HuH-7 (cell line): ENCODE measurements at places on chromosomes 2 and 18.

- no peak for DNase-seq
Measured at GRCh38 chr2:203934041-203934492, 2.5 kb upstream of the ICOS start.

DNA sequence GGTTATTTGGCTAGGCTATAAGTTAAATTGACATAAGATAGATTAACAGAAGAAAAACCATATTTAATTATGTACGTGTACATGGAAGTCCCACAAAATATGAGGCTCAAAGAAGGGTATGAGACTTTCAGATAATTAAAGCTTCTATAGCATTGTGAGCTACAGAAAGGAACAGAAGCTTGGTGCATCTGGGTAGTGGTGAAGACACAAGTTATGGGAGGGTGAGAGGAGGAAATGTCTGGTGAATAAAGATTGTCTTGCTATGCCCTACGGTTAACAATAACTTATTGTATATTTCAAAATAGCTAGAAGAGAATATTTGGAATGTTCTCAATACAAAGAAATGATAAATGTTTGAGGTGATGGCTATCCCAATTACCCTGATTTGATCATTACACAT, 6.8 kb upstream of the FAM124B start:
- no peak for DNase-seq

- DNase-seq, result no peak
Measured at GRCh38 chr2:55338268-55338667, 69.2 kb upstream of the MTIF2 start.

DNA sequence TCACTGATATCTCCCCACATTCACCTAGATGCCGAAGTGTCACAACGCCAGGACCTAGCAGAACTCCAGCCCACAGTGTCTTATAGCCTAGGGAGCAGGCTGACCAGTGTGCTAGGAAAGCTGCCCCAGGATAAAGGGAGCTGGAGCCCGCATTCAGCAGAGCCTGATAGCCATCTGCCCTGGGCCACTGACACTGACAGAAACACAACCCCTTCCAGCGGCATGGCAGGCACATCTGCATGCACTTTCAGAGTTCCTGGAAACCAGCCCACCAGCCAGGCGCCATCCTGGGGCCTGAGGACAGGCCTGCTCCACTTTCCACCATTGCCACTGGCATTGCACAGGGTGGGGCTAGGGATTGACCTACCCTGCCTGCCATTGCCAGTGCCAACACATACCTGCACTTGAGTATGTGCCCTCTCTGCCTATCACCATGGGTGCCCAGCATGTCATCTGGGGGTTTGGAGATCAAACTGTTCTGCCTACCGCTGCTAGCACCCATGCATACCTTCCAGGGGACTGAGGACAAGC, 290.1 kb upstream of the KLHL14 start:
- DNase-seq, result no peak

- no peak for DNase-seq
Measured at GRCh38 chr2:219944866-219945265, 317.4 kb downstream of the SLC4A3 start.

DNA sequence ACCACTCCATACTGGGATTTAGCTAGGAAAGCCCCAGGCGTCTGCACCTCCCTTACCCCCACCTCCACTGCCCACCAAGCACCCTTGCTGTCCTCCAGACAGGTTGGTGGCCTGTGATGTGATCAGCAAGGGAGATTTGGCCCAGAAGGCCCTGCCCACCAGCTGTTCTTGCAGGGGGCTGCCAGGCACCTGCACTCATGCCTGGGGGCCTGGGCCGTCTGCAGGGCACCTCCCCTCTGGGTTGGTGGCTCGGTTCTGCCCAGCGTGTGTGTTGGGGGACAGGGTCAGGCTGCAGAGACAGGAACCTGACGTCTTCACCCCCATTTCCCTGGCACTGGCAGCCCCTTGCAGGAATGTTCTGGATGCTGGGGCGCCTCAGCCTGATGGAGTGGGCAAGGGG, 5.8 kb downstream of the DNMT3A start:
- no peak for DNase-seq

DNA sequence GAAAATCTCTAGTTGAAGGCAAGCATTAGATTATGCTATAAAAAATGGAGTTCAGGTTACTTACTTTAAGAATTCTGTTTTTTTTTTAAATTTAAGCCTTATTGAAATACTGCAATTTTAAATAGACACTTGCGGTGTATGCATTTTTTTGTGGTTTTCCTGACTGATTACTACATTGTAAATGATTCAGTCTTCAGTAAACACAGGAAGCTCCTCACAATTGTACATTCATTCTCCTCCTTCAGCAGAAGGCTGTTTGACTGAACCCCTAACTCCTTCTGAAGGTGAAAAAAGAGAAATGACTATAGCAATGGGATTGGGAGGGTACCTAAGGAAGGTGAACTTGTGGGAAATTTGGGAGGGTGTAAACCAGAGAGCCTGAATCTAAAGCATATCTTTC, 136.1 kb downstream of the GCA start:
- DNase-seq, result no peak

DNA sequence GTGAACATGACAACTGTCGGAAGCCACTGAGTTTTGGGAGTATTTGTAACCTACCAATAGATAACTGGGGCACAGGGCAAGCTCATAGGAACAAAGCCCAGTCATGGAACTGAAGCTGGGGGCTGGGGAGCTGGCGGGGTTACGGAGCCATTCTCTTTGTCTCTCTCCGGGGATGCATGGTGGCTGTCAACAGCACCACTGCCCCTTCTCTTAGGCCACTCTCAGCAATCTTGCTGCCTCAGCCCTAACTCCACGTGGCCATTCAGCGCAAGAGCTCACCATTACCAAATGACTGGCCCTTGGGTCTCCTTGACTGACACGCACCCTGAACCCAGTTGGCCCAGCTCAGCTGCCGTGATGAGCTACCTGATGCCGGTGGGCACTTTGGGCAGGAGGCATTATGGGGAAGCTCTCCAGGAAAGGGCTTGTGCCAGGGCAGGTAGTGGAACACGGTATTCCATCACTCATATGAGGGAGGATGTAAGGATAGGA, 33.6 kb upstream of the ODC1 start:
- no peak for DNase-seq

GRCh38 chr2:230007931-230008707, 60.6 kb downstream of the SLC16A14 start:
- DNase-seq, result peak; percentile 27

DNA sequence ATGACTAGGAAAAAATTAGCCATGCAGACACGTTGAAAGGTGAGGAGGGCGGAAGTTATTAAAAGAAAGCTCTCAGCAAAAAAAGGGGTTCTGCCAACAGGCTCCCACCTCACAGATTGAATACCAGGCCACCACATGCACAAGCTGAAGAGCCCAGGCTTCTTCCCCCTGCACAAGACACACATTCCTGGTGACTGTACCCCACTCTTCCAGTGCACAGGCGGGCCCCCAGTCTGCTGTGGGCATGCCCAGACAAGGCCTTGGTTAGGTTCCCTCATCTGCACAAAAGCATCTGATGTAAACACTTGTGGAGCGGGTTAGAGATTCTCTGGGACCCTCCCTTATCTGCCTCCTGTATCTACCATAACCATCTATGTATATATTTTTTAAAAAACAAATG, 81.7 kb downstream of the AGPS start:
- no peak for DNase-seq

- DNase-seq, result no peak
Measured at GRCh38 chr2:197539734-197540133, 23.9 kb downstream of the MOB4 start.

GRCh38 chr2:109636317-109636716, 22.2 kb downstream of the SOWAHC start:
- no peak for DNase-seq

- no peak for DNase-seq
Measured at GRCh38 chr2:65128297-65129190, 1.4 kb downstream of the RAB1A start.

- DNase-seq, result no peak
Measured at GRCh38 chr2:72515696-72516095, 310.1 kb downstream of the EXOC6B start.

- no peak for DNase-seq
Measured at GRCh38 chr2:23524261-23524706, 139.3 kb downstream of the KLHL29 start.

GRCh38 chr18:9735879-9736278, 27.8 kb downstream of the RAB31 start:
- no peak for DNase-seq

GRCh38 chr18:77323640-77324299, 74.1 kb downstream of the GALR1 start:
- no peak for DNase-seq

DNA sequence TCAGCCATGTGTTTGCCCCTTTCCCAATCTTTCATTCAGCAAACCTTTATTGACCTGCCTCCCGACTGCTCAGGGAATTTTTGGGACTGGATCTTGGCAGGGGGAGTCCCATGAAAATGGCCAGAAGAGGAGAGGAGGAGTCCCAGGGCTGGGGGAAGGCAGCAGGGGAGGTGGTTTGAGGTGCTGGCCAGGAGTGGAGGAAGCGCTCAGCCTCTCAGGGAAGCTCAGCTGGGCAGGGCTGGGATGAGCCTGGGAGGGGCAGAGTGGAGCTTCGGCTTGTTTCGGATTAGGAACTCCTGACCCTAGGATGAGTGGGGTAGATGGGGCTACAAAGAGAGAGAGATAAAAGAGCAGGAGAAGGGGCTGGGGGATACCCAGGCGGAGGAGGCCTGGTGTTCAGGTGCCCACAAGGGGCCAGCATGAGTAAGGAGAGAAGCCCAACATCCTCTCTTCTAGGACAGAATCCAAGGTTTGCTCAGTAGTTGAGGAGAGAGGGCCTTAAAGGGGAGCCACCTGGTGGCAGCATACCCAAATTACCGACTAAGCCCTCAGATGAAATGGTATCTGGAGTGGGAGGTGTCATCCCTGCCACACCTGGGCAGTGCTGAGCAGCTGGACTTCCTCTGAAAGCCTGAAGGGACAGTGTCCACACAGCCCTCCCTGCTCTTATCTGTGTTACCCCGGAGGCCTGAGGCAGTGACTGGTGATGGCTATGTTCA, 91.1 kb downstream of the INHBB start:
- DNase-seq, result peak; percentile 86

DNA sequence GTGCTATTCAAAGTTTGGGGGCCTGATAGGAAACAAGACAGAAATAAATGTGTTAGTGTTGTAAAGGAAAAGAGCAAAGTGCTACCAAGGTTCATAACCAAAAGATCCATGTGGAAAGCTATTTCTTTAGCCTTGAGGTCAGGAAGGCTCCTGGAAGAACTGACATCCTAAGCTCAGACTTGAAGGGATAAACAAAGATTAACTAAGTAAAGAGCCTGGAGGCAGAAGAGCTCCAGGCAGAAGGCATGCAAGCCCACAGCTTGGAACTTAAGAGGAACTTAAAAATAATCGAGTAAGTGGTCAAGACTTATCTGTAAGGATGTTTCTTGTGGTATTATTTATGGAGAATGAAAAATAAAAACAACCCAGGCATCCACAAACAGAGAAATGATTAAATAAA, 245.0 kb upstream of the MGAT5 start:
- DNase-seq, result no peak

GRCh38 chr2:69958480-69958879, 3.0 kb downstream of the ASPRV1 start:
- DNase-seq, result no peak

GRCh38 chr2:168054657-168055056, 192.7 kb downstream of the STK39 start:
- DNase-seq, result no peak

DNA sequence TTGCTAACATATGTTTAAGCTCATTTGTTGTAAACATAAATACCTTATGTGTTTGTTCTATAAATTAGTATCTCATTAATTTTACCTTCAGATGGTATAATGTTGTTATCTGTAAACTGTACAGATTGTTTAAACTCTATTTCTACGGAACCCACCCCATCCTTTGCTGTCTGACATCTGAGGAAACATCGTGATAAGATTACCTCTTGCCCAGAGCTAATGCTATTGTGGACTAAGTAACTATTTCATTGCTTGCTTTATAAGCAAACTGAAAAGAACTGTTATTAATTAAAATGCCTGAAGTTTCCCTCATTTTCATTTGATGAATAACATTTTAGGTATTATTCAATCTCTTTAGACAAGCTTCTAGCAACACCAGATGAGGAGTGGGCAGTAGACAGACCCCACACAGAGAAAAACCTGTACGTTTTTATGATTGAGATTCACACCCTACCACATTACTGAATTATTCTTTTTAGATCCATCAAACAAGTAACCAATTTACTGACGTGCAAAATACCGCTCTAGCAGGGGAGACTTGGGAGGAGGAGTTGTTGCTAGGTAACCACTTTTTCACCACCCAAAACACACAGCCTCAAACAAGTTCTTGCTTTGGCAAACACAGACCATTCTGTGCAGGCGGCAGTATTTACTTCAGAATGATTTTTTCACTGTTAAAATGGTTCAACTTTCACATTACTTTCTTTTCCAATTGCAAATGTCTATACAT, 1.9 kb upstream of the SYT4 start:
- no peak for DNase-seq

- DNase-seq, result no peak
Measured at GRCh38 chr18:50803592-50803991, 16.2 kb downstream of the MRO start.

- no peak for DNase-seq
Measured at GRCh38 chr2:71849111-71849510, 298.6 kb downstream of the CYP26B1 start.
